Activated T-cell treated with anti-CD3 and anti-CD28 coated beads, Interleukin-2, amount 50 U/mL, for 72 hours (primary cell): ENCODE measurements at places on chromosomes 16 and 17.

GRCh38 chr16:15602285-15603044, 40.5 kb downstream of the MARF1 start:
- DNase-seq: no peak

DNA sequence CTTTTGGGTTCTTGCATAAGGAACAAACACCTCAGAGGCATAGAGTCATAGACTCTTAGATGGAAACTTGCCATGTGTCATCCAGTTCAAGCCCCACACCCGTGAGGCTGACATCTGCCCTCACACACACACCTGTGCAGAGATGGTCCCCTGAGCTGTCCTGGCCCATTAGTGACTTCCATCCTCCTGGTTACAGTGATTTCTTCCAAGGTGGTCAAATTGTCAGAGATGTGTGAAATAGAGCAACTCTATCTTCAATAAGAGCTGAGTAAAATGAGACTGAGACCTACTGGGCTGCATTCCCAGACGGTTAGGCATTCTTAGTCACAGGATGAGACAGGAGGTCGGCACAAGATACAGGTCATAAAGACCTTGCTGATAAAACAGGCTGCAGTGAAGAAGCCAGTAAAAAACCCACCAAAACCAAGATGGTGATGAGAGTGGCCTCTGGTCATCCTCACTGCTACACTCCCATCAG, 342.2 kb upstream of the TNRC6C start:
- no peak for DNase-seq

DNA sequence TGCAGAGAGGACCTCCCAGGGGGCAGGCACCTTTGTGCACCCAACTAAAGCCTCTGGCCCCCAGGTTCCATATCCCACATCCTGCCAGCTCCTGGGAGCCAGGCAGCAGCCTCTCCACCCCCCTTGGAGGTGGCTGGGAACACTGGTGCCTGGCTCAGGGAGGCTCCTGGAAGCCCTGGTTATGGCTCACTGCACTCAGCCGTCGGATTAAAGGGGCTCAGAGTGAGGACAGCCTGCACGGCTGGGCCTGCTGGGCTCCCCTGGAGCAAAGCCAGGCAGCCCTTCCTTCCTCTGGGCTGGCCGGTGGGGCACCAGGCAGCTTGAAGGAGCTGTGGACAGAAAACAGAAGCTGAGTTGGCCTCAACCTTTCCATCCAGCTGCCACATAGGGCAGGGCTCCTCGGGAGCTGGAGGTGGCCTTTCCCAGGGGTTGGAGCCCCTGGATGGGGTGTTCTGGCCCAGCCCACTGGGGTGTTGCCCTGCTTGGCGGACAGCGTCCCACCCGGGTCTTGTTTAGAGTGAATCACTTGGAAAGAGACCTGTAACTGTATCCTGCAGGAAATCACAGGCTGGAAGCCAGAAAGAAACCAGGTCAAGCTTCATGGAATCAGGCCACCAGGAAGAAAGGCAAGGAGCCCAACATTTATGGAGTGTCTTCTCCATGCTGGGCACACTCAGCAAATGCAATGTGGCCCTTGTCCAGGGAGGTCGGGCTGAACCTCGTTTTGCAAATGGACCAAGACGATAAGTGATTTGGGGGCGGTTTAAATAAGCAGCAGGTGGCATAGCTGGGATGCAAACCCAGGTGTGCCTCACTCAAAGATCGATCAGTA, 253.3 kb downstream of the SOX9 start:
- DNase-seq: no peak

- DNase-seq: no peak
Measured at GRCh38 chr17:75526555-75527270, 1.2 kb downstream of the LLGL2 start.

DNA sequence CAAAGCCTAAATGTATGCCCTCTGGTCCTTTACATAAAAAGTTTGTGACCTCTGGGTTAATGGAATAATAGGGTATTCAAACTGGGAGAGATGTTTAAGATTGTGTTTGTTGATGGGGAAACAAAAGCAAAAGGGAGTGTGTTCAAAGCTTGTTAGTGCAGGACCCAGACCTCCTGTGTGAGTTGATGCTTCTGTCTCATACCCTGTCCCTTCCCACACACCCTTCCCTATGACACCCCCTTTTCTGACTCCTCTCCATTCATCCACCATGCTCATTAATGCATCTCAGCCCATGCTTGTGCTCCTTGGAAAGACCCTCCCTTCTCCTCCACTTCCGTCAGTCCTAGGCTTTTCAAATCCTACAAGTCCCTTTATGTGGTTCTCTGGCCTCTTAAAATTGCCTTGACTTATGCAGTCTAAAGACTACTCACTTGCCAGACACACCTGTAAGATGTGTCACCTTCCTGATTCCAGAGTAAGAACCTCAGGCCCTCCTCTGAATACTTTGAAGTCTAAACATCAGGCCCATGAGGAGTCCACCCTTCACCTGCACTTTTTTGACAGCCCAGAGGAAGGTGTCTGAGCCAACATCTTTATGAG, 128.0 kb upstream of the CACNG5 start:
- no peak for DNase-seq
